ENCODE measurements at places on chromosomes 5 and 9. TPM values are rescaled to one million over a fixed set of nuclear protein-coding genes. Genes with fewer than 3 reads are reported as not detected.

DNA sequence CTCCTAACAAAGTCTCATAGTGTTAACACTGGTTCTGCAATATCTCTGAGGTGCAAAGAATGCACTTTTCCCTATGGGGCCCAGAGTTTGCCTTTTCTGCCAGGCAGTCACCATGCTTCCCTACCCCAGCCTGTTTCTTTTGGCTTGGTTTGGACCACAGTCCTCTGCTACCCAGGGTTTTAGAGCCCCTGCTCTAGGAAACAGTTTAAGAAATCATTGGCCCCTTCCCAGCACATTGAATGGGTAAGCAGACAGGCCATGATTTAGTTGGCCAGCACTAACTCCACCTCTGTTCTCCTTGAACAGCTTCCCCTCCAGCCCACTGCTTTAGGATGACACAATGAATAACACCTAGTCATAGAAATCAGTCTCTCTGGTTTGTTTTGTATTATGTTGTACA, 73.2 kb downstream of the UBAP1 start:
- no peak overlapping the region for H3K4me3 ChIP-seq
- peaks cover 48% of the 10 kb centered on the region for H3K4me1 ChIP-seq
- peaks cover 36% of the 10 kb centered on the region for H3K36me3 ChIP-seq
- no peak for DNase-seq

GRCh38 chr5:13731121-13731628, 213.3 kb downstream of the DNAH5 start:
- H3K27ac ChIP-seq: no peak overlapping the region
- no peak overlapping the region for H3K4me3 ChIP-seq

NMUR2 gene
- not detected for total RNA-seq

DNA sequence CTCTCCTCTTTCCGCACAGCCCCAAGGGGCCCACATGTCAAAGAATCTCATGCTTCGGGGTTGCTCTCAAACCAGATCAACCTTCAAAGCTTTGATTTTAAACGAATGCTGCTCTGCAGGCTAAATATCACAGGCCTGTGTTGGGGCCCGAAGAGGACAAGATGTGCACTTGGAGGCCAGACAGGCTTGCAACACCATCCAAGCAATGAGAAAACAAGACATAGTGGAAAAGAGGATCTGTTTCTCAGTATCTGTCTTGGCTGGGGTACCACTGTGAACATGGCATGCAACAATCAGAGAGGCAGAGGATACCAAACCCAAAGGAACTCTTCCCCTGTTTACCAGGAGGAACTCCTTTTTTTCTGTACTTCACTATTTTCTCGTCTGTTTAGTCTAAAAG, 321.8 kb downstream of the SLIT3 start:
- no peak overlapping the region for H3K4me3 ChIP-seq
- no peak overlapping the region for H3K27ac ChIP-seq
- DNase-seq: no peak
- no peaks in the 10 kb centered on the region for H3K27me3 ChIP-seq
- no peaks in the 10 kb centered on the region for H3K36me3 ChIP-seq
- peaks cover 8% of the 10 kb centered on the region for H3K4me1 ChIP-seq

SLC34A3 gene
- not detected for total RNA-seq

GRCh38 chr5:107389775-107390148, 281.0 kb downstream of the EFNA5 start:
- H3K4me3 ChIP-seq: no peak overlapping the region
- H3K27me3 ChIP-seq: no peaks in the 10 kb centered on the region
- DNase-seq: no peak
- no peaks in the 10 kb centered on the region for H3K36me3 ChIP-seq
- H3K27ac ChIP-seq: no peak overlapping the region

ADAMTS19 gene
- 1.7 TPM for total RNA-seq

DNA sequence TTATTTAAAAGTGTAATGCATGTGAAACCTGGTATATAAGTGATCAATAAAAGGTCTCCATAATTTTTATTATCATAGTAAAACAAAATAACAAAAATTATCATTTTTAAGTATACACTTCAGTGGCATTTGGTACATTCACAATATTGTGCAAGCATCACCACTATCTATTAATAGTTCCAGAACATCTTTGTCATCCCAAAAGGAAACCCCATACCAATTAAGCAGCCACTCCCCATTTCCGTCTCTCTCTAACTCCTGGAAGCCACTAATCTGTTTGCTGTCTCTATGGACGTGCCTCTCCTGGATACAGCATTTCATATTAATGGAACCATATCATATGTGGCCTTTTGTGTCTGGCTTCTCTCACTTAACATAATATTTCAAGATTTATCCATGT, 7.6 kb downstream of the OLFML2A start:
- H3K4me3 ChIP-seq: no peak overlapping the region
- H3K27ac ChIP-seq: no peak overlapping the region
- no peaks in the 10 kb centered on the region for H3K27me3 ChIP-seq
- H3K4me1 ChIP-seq: peaks cover 48% of the 10 kb centered on the region

DNA sequence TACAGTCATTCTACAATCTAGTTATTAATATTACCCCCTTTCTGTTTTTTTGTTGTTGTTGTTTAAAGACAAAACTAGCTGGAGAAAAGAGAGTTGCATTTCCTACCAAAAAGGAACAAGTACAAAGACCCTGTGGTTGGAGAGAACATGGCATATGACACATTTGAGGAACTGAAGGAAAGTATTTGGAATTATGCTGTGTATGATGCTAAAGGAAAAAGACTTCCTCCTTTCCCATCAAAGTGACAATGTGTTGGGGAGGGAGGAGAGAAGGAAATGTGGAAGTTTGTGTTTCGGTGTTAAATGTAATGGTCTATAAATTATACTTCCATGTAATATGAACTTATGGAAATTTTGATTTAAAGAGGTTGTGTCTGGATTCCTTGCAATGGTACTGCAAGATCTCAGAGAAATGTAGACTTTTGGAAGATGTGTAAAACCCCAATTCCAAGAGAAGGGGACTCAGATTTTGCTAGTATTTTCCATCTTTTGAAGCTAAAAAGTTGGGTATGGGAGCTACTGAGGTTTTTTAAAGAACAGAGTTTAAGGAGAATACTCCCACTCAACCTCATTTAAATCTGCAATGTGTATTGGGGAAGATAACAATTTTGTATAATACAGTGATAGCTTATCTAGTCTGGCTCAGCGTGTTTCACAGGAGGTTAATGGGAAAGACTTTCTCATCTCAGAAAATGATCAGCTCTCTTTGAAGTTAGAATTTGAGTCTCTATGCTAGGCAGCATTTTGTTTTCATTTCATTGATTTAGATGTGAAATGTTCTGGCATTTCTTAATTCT, 15.4 kb upstream of the TNFSF8 start:
- H3K4me3 ChIP-seq: no peak overlapping the region
- H3K36me3 ChIP-seq: no peaks in the 10 kb centered on the region
- no peak overlapping the region for H3K27ac ChIP-seq
- no peaks in the 10 kb centered on the region for H3K4me1 ChIP-seq
- H3K27me3 ChIP-seq: no peaks in the 10 kb centered on the region
